ENCODE measurements at places on chromosomes 3 and 15.

DNA sequence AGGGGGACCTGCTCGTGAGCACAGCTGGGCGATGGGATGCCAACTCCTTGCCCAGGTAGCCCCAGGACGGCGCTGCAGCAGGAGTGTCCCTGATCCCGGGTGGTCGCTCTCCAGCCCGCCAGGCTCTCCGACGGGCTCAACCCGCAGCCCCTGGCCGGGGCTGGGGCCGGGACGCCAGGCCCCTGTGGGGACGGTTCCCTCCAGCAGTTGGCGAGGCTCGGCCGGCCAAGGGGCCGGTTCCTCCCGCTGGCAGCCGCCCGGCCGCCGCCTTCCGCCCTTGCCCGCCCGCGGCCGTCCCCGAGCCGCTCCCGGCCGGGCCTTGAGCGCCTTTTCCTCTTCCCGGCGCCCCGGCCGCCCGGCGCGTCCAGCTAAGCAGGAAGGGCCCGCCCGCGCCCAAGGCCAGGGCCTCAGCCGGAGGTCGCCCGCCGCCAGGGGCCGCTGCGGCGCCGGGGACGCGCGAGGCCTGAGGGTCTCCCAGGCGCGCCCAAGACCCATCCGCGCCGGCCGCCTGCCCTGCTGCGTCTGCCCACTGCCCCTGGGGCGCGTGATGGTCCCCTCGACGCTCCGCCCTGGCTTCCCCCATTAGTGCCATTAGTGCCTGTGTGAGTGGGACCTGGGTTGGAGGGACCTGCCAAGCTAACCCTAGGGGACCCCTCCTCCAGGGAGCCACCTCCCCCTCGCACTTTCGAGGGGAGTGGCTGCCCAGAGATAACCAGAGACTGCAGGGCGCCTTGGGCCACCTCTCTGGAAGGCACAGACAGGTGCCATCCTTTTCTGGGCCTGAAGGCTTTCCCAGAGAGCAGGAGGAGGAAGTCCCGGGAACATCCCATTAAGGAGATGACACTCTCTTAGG, 106.4 kb downstream of the FBLN2 start:
- DNase-seq: no peak

DNA sequence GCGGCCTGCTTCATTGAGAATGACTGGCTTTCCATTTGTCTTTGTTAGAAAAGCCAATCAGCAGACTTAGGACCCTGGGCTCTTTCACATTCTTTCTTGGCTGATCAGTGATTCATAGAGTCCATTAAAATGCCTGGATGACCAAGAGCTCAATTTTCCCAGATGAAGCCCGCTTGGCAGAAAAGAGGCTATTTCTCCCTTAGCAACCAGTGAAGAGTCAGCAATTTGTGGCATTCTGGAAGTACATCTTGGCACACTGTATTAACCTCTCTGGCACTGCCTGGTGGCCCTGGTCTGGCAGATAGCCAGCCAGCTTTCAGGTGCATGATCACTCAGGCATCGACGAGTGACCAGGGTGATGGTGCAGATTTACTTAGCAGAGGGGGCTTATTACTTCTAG, 145.7 kb upstream of the PLAAT1 start:
- DNase-seq: no peak

DNA sequence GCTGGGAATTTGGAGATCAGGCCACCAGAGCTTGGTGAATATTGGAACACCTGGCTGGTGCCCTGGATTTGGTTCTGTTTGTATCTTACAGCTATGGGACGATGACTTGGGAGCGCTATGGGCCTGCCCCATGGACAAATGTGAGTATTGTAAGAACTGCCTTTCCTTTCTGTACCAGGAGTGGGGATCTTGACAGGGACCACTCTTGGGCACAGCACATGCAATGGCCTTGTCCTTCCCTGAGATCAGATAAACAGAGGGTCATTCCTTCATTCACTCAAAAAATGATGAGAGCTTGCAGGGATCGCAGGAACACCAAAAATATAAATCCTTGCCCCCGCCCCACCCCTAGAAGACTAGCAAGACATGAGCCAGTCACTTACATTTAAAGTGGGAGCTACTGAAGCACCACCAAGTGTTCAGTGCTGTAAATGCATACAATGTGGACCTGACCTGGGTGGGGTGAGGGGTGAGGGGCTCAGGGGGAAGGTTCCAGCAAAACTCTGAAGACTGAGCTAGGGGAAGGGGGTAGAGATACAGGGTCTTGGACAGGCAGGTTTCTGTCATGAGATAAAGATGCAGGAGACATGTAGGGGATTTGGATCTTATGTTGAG, 2.7 kb upstream of the CRELD1 start:
- DNase-seq: no peak

DNA sequence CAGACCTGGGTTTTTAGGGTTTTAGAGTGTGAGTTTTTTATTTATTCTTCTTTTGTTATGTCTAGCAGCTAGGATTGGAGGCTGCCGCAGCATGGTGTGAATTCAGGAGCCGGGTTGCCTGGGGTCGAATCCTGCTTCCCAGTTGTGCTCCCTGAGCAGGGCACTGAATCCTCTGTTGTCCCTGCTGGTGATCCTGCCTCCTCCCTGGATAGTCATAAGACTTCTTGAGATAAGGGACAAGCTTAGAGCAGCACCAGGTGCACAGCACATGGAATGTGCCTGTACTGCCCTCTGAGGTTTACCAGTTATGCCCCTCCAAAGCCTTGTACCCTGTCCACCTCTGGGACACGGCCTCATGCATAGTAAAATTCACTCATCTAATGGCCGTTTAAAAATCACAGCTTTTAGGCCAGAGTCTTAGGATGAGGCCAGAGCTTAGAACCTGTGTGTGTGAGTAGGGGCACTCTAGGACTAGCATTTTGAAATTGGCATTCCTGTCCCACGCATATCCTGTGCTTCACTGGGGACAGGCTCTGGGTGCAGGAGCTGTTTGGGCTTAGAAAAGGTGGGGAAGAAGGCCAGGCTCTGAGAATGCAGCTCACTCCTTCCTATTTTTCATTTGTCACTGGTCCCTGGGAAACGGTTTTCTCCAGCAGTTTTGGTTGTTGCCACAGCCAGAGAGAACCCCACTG, 47.7 kb downstream of the CHCHD6 start:
- DNase-seq: no peak

DNA sequence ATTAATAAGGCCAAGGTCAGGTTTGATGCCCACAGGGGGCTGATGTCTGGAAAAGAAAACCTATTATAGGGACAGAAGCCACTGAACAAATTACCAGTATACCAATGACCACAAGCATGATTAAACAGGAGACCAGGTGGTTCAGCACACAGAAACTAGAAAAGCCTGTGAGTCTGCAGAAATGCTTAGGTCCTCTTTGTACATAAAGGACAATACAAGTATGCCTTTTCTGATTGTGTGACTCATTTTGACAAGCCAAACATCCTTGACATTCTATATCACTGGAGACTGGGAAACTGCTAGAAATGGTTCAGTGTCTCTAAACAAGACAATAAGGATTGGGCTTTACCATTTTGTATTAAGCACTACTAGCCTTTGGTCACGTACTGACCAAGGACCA, 113.2 kb upstream of the MYO5C start:
- no peak for DNase-seq

GRCh38 chr3:50186096-50186495, 5.3 kb upstream of the GNAT1 start:
- DNase-seq: no peak

- DNase-seq: peak; percentile 19
Observed at GRCh38 chr3:149299938-149300801, 33.3 kb downstream of the TM4SF18 start.

GRCh38 chr15:47184003-47184907, 533.0 kb upstream of the SEMA6D start:
- DNase-seq: no peak

DNA sequence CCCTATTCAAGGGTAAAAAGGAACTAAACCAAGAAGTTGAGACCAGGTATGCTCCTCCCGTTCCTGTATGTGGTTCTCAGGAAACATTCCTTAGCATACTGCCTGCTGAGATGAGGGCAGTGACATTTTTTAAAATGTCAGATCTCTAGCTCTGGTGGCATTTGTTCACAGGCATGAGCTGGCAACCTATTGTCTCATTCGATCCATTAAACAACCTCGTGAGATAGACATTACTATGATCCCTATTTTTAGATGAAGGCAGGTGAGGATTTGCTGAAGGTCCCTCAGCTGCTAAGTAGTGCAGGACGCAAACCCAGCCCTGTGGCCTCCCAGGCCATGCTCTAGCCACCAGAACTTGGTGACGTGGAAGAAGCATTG, 74.9 kb downstream of the SIDT1 start:
- DNase-seq: no peak

DNA sequence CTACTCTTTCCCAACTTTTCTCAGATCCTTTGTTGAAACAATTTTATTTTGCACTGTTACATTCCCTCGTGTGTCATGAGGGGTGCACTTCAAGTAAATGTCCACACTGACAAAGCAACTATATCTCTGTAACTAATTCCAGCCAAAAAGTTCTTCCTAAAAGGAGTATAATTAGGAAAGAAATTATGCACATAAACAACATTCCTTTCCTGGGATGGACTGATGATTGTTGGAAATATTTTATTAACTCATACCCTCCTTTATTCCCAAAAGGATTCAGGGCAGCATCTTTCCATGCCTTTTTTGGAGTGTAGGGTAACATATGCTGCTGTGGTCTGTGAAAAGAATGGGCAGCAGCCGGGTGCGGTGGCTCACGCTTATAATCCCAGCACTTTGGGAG, 426.1 kb upstream of the THBS1 start:
- no peak for DNase-seq

GRCh38 chr15:72341361-72341760, 21.4 kb upstream of the CELF6 start:
- no peak for DNase-seq

GRCh38 chr3:15205934-15206661, at the start of gene CAPN7:
Gene CAPN7, plus strand, starts transcription at chr3:15206246. Its CDS starts 250 bp downstream, at chr3:15206496.
- peak; percentile 93 for DNase-seq

GRCh38 chr3:16262174-16262573, 2.6 kb downstream of the DPH3 start:
- DNase-seq: no peak

GRCh38 chr3:124261306-124261705, 269.4 kb upstream of the ROPN1 start:
- no peak for DNase-seq

GRCh38 chr3:15602146-15602536, 596 bp downstream of the BTD start:
- DNase-seq: no peak

GRCh38 chr15:96638793-96639192, 308.3 kb downstream of the NR2F2 start:
- no peak for DNase-seq

DNA sequence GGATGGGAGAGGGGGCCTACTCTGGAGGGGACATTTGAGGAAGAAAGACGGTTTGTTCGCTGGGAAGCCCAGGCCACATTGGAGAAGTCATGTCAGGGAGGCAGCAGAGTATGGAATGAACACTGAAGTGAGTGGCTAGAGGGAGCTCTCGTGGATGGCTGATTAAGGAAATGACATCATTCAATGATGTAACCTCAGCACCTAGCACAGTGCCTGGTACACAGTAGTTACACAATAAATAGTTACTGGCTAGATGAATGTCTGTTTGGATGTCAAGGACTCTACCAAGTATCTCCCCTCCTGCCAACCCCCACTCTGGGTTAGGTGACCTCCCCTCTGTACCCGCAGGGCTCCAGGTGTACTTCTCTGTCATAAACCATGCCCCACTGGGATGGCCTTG, 121.1 kb downstream of the CLSTN2 start:
- DNase-seq: no peak

GRCh38 chr3:33808559-33808958, 10.1 kb downstream of the PDCD6IP start:
- DNase-seq: no peak

- no peak for DNase-seq
Observed at GRCh38 chr3:88918841-88919240, 188.6 kb upstream of the EPHA3 start.

DNA sequence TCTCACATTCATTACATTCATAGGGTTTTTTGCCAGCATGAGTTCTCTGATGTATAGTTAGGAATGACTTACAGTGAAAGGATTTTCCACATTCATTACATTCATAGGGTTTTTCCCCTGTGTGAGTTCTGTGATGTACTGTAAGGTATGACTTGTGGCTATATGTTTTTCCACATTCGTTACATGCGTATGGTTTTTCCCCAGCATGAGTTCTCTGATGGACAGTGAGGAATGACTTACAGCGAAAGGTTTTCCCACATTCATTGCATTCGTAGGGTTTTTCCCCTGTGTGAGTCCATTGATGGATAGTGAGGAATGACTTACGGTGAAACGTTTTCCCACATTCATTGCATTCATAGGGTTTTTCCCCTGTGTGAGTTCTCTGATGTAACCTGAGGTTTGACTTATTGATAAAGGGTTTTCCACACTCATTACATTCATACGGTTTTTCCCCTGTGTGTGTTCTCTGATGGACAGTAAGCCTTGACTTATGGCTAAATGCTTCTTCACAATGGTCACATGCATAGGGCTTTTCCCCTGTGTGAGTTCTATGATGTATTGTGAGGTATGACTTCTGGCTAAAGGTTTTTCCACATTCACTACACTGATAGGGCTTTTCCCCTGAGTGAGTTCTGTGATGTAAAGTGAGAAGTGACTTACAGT, 47.4 kb downstream of the ZNF717 start:
- DNase-seq: no peak

DNA sequence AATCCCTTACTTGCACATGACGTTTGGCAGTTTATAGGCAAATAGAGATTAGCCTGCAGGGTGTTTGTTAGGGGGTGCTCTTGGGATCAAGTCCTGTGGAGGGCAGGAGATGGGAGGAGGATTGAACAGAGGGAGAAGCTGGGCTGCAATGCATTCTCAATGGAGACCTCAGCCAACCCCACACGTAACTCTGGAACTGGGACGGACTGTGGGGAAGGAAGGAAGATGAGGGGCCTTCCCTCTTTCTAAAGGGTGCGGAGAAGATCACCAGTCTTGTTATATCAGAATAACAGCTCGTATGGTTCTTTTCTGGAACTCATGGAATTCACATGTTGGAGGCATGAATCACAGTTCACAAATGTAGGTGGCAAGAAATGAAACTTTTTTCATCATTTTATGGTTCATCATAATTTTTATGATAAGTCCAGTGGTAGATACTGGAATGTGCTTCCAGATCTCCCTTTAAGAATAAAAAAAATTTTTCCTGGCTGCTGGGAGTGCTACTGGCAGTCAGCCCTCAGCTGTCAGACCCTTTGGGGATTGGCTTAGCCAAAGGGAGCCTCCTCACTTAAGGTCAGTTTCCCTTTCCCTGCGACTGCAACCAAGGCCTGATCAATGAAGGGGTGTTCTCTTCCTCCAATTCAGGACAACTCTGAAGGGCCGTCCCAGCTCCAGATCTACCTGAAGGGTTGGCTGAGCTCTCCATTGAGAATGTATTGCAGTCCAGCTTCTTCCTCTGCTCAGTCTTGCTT, 20.5 kb upstream of the LYZL4 start:
- no peak for DNase-seq
